ENCODE measurements at places on chromosomes 1 and 21.
A peak's percentile ranks its signal among the peaks of the same experiment; 100 is the strongest.

DNA sequence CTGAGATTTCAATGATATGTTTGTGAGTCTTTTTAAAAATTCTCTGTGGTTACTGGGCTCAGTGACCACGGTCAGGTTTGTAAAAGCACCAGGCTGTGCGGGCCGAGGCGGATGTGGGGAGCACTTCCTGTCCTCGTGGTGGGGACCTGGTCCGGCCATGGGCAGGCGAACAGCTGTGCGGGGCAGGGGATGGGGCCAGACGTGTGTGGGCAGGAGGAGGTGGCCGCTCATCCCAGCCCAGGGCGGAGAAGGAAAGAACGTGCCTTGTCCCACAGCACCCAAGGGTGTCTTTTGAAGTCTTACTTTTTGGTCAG lies 5.2 kb upstream of the OXCT2 start:
- DNase-seq = no peak

GRCh38 chr1:77370583-77371306 lies 88.9 kb downstream of the AK5 start:
- DNase-seq = no peak

GRCh38 chr1:232428786-232429530 lies 201.0 kb downstream of the SIPA1L2 start:
- no peak for DNase-seq

GRCh38 chr21:37208741-37209225 lies 58.4 kb downstream of the VPS26C start:
- DNase-seq = peak; percentile 38

DNA sequence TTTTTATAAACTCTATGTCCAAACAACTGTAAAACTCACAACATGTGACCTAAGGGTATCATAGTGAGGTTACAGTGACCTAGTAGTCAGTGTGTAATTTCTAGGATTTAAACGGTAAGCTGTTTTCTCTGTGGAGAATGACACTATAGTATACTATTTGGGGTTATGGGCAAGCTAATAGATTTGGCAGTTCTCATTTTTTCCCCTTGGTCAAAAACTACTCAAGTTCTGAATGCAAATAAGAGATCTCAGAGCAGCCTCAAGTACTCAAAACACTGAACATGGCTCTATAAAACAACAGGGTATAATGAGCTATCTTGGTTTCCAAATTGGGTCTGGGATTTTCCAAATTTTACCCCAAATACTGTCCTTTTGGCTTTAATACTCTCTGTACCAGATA lies 88.5 kb upstream of the HMCN1 start:
- DNase-seq = no peak

Data from CD4-positive, alpha-beta T cell treated with Interleukin-1 beta for 1 hour (primary cell).